ENCODE measurements at places on chromosomes 11 and 22. TPM values are rescaled to one million over a fixed set of nuclear protein-coding genes. Genes with fewer than 3 reads are reported as not detected.

MN1 gene
- total RNA-seq: 8.3 TPM

CD248 gene
- 17.5 TPM for total RNA-seq

C1QTNF6 gene
- total RNA-seq: 6.4 TPM

SLC5A1 gene
- total RNA-seq: 179 TPM

NEFH gene
- 0.60 TPM for total RNA-seq

OR10G6 gene
- not detected for total RNA-seq

ZNRD2 gene
- total RNA-seq: 27.0 TPM

MDK gene
- total RNA-seq: 4.5 TPM

MMP3 gene
- not detected for total RNA-seq

IL18 gene
- 5.7 TPM for total RNA-seq

DNA sequence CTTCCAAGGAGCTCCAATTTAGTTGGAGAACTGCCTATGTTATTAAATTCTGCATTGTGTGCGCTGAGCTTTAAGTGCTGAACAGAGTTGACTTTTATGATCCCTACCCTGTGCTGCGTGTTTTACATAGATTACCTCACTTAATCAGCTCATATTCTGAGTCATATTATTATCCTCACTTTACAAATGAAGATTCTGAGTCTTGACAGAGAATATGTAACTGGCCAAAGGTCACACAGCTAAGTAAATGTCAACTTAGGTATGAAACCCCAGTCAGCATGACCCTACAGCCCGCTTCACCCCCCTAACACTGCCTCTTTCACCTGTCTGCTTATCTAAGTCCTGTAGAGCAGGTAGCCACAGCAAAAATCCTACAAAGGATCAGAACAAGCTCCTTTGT, 19.8 kb upstream of the TMPRSS5 start:
- no peak for DNase-seq

DNA sequence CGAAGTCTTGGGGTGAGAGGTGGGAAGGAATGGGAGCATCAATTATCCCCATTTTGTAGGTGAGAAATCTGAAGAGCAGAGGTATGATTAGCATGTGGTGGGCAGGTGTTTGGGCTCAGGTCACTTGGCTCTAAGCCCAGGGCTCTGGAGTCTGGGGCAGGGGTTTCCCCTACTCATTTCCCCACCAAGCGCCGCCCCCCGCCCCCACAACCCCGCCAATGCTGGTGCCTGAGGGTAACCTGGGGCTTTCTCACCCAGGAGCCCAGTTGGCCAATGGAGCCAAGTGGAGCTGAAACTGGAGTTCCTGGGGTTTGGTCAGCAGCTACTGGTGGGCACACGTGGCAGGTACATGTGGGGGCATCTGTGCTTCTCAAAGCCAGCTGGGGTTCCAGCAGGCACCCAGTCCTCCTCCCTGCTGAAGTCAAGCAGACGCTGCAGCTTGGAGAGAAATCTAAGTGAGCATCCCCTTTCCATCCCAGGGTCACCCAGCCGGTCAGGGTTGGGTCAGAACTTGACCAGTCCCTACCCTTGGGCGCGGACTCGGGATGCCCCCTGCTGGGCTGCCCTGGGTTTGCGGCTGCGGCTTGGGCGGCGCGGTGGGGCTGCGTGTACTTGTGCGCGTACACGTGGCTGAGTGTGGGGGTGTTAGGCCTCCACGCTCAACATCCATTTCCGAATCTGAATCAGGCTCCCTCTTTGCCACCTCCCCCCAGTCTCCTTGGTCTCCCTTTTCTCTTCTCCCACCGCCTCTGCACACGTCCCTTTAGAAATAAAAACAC, 1.7 kb upstream of the CHRM1 start:
- DNase-seq: no peak

- no peak for DNase-seq
Observed at GRCh38 chr11:134152696-134153095, 71.1 kb downstream of the NCAPD3 start.

- DNase-seq: no peak
Observed at GRCh38 chr22:47202819-47203553, 440.5 kb downstream of the TBC1D22A start.

DNA sequence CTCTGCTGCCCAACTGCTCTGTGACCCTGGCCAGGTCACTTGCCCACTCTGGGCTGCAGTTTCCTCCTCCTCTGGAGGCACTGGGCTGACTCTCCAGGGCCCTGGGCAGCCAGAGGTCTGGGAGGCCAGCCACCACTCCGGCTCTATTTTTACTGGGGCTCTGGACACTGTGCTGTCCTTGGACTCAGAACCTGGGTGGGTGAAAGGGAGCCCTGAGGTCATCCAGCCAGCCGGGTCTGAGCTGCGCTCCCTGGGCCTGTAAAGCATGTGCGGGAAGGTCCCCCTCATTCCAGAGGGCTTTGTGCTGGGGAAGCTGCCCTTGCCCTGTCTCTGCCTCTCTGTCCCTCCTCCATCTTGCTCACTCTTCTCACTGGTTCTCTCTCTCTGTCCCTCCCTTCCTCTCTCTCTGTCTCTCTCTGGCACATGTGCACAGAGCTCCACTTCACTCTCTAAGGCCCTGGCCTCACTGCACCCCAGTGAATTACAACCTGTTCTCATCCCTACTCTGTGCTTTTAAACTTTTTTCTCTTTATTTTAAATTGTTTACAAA, 24.6 kb downstream of the MB start:
- peak; percentile 49 for DNase-seq

DNA sequence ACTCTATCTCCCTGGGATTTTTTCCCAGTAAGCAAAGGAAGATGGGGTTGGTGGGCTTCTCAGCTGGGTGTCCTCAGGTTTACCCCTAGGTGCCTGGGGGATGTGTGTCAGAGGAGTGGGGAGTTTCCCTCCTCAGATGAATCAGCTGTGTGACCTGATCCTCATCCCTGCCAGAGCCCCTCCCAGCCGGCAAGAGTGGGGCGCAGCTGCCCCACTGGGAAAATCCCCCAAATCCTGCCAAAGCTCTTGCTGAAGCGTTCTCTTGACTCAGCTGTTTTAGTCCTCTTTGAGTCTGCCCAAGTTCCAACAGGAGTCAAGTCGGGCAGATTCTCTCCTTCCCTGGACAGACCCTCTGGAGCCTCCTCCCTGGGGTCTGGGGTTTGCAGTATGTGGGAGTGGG, 6.0 kb downstream of the C11orf68 start:
- DNase-seq: no peak

DNA sequence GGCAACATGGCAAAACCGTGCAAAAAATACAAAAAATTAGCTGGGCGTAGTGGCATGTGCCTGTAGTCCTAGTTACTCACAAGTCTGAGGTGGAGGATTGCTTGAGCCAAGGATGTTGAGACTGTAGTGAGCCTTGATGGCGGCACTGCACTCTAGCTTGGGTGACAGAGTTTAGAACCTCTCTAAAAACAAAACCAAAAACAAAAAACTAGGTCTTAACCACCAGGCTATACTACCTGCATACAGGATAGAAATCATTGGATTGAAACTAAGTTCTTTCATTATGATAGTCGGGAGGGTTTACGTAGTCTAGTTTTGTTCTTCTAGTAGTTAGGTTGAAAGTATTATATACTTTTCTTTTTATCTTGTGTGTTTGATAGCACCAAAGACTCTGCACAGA, 5.8 kb downstream of the RNF214 start:
- no peak for DNase-seq

DNA sequence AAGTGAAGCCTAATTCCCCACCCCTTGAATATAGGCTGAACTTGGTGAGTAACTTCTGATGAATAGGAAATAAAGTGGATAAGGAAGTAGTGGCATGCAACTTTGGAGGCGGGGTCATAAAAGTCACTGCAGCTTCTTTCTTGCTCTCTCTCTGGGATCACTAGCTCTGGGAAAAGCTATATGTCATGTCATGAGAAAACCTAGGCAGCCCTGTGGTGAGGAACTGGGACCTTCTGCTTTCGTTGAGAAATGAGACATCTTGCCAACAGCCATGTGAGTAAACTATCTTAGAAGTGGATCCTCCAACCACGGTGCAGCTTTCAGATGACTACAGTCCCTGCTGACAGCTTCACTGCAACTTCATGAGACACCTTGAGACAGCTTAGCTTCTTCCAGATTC, 15.7 kb downstream of the ZNF214 start:
- no peak for DNase-seq

DNA sequence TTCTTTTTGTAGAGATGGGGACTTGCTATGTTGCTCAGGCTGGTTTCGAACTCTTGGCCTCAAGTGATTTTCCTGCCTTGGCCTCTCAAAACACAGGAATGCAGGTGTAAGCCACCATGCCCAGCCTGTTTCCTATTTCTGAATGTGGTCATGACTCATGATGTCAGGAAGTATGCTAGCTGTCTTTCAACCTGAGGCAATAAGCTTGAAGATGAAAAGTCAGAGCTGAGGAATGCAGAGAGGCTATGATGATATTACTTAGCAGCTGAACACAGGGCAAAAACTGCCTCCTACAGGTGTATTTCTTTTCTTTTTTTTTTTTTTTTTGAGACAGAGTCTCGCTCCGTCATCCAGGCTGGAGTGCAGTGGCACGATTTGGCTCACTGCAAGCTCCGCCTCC, 9.0 kb upstream of the NUCB2 start:
- DNase-seq: no peak

DNA sequence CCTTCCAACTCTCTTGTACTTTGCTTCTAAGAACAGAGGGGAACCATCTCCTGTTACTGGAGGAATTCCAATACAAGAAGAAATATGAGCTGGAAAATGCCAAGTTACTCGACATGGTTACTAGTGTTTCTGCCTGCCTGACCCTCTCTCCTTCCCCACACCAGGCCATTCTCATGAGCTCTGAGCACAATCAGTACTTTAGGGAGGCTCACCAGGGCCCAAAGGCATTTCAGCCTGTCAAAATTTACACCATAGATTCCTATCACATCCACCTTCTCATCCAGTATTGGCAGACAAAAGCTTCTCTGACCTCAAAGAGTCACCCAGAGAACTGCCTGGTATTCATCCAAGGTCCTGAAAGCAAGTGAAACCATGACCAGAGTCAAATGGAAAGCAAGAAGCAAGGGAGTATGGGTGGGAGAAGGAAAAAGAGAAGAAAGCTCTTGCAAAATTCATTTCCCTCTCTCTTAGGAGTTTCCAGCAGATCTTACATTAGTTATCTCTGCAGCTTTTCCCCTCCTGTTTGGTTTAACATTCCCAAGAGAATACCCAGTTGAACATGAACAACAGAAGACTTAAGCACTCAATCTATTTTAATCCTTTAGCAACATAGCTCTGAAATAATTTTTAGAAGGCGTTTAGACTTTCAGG, 58.7 kb upstream of the NCAM1 start:
- no peak for DNase-seq

GRCh38 chr11:69541501-69542313, 60.2 kb downstream of the LINC01488 start:
- DNase-seq: no peak

GRCh38 chr11:36426226-36426848, 83.7 kb downstream of the TRAF6 start:
- DNase-seq: no peak

DNA sequence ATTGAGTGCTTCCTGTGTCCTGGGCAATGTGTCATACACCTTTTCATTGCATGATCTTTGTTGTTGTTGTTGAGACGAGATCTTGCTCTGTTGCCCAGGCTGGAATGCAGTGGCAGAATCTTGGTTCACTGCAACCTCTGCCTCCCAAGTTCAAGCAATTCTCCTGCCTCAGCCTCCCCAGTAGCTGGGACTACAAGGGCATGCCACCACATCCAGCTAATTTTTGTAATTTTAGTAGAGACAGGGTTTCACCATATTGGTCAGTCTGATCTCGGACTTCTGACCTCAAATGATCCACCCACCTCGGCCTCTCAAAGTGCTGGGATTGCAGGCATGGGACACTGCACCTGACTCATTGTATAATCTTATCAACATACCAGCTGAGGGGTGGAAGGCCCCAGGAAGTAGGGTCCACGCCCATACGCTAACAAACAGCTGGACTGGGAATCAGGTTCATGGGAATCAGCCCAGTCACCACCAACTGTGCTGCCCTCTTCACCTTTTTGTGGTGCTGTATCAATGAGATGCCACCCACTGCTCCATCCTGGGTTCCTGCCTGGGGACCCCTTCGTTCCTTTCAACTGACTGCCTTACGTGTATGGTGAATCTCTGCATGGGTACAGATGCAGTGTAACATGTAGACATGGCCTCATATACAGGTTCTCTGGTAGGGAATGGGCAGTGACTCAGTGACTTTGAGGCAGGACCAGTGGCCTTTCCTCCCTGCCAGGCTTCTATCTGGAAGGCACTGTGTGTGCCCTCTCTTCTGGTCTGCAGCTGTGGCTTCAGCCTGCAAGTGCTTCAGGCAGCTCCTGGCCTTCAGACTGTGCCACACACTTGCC, 32.5 kb upstream of the YWHAH start:
- no peak for DNase-seq

- no peak for DNase-seq
Observed at GRCh38 chr22:38320605-38321402, 3.6 kb upstream of the CSNK1E start.

- peak; percentile 58 for DNase-seq
Observed at GRCh38 chr11:69010964-69011623, 2.0 kb downstream of the MRGPRF start.

Measured in heart right ventricle (tissue), 16 donors.